ENCODE measurements at places on chromosomes 12 and 14.

DNA sequence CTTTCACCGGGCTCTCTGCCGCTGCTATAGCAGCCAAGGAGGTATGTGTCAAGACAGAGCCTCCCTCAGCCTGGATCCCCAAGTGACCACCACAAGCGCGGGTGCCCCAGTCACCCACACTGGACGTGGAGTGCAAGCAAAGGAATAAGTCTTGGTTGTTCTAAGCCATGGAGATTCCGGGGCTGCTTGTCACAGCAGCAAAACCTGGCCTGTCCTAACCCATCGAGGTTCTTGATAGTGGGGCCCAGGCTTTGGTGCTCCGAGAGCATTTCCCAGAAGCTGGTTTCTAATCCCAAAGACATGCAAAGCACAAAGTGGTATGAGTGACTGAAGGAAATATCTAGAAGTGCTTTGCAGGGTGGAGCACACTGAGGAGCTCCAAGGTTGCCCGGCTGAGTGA lies 51.3 kb downstream of the SCARB1 start:
- no peak for DNase-seq

DNA sequence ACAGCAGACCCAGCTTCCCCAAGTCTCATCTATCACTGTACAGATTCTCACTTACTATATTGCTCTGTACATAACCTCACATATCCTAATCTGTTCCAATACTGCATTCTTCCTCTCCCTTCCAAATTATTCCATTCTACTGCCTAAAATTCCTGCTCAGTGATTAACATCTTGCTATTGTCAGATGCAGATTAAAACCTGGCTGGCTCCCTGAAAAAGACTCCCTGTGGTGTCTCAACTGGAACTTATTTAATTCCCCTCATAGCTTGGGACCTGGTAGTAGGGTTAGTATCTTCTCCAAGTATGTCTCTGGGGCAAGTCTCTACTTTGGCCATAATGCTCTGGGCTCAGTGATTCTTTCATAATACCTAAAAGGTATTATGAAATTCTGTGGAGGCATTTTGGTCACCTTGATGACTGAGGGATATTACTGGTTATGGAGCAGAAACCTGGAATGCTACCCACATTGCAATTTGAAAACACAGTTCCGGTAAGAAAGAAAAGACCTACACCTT lies 55.8 kb downstream of the PAWR start:
- no peak for DNase-seq

GRCh38 chr14:47191700-47192099 lies 483.7 kb downstream of the MDGA2 start:
- DNase-seq, result no peak

- no peak for DNase-seq
Measured at GRCh38 chr12:11782914-11783420, 133.5 kb downstream of the ETV6 start.

- DNase-seq, result no peak
Measured at GRCh38 chr14:97273540-97273939, 476.4 kb downstream of the VRK1 start.
